Ovary (tissue), 10 donors: ENCODE measurements at places on chromosomes 13 and 19. TPM values are rescaled to one million over a fixed set of nuclear protein-coding genes. Genes with fewer than 3 reads are reported as not detected.

DNA sequence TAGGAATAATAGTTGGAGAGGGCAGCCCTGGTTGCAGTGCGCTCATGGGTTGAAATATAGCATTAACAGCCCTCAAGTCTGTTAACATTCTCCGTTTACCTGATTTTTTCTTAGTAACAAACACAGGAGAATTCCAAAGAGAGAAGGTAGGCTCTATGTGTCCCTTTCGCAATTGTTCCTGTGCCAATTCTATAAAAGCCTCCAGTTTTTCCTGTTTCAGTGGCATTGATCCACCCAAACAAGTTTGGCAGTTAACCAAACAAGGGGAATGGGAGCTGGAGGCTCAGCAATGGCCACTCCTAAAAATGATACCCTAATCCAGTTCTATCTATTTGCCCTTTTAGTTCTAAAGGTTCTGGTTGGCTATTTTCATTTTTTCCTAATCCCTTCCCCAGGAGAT lies 151.6 kb downstream of the ZNF486 start:
- no peaks in the 10 kb centered on the region for H3K27me3 ChIP-seq
- H3K36me3 ChIP-seq, result no peaks in the 10 kb centered on the region
- H3K27ac ChIP-seq, result no peak overlapping the region

The CGB7 gene
- not detected for total RNA-seq

DNA sequence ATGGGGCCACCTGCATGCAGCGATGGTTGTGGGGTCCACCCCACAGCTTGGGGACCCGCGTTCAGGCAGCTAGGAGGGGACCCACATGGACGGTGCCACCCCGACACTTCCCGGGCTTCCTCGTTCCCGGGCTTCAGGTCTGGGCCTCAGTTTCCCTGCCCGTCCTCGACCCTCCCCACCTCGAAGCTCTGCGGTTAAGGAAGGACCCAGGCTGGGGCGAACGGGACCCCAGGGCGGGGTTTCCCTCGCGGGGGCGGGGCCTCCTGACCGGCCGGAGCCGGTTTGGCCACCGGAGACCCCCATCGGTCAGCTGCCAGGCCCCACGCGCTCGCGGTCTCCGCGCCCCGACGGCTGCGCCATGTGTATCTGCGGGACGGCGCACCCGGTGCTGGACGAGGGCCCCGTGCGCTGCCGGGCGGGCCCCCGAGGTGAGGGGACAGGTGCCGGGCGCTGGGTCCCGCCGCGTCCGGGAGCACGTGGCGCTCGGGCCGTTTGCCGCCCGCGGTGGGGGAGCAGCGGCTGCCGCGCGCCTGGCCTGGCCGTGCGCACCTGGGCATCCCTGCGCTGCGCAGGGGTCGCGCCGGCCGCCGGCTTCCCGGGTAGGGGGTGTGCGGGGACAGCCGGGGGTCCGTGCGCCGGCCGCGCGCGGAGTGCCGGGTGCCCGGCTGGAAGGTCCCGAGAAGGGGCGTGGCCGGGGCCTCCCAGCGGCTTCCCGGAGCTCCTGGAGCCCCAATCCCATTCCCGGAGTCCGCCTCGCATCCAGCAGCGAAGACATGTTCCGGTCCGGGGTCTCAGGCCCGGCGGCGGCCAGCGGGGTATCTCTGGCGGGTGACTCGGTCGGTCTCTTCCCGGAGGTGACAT lies 4.2 kb downstream of the ARHGAP45 start:
- no peaks in the 10 kb centered on the region for H3K36me3 ChIP-seq
- no peak overlapping the region for H3K4me3 ChIP-seq
- no peak for DNase-seq
- peaks cover 20% of the 10 kb centered on the region for H3K27me3 ChIP-seq
- no peak overlapping the region for H3K27ac ChIP-seq

DNA sequence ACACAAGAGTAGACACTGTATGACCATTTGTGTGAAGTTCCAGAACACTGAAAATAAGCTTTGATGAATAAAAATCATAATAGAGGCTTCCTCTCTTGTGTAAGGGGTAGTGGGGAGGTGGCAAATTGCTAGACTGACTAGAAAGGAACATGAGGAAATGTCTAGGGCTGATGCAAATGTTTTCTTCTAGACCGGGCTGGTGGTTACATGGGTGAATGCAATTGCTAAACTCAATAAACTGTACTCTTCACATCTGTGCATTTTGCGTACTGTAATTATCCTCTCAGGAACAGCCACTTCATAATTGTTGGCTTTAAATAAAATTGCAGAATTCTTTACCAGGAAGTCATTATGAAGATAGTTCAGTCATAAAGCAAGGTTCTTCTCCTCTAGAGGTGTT lies 5.2 kb upstream of the KBTBD7 start:
- no peak for DNase-seq
- no peaks in the 10 kb centered on the region for H3K27me3 ChIP-seq
- H3K4me1 ChIP-seq, result no peaks in the 10 kb centered on the region
- no peak overlapping the region for H3K4me3 ChIP-seq

DNA sequence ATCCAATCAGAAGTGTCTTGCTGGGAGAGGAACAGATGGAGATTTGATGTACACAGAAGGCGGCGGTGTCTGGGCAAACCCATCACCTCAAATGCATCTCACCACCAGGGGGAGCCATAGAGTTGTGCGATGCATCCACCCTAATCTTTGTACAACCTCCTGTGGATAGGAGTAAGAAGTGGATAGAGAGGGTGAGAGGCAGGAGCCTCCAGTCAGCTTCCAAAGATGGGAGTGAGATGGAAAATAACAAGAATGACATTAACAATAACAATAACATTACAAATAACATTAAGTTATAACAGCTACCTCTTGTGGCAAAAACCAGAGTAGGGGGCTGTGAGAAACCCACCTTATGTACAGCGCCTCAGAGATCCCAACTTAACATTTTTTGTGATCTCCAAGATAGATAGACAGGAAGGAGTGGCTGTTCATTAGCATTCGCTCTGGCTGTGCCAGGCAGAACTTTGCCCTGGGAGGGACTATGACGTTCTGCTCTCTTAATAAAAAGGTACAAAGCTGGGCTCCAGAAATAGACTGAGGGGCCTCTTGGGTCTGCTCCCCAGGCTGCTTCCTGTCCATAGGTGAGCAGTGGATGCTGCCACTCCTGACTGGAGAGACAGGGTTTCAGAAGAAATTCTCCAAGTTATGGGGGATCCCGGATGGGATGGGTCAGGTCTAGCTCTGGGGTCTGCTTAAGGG lies 5.2 kb upstream of the CEACAM18 start:
- H3K4me3 ChIP-seq, result no peak overlapping the region
- no peaks in the 10 kb centered on the region for H3K4me1 ChIP-seq
- no peak overlapping the region for H3K27ac ChIP-seq
- DNase-seq, result peak; percentile 73
- H3K27me3 ChIP-seq, result no peaks in the 10 kb centered on the region
- H3K36me3 ChIP-seq, result no peaks in the 10 kb centered on the region

DNA sequence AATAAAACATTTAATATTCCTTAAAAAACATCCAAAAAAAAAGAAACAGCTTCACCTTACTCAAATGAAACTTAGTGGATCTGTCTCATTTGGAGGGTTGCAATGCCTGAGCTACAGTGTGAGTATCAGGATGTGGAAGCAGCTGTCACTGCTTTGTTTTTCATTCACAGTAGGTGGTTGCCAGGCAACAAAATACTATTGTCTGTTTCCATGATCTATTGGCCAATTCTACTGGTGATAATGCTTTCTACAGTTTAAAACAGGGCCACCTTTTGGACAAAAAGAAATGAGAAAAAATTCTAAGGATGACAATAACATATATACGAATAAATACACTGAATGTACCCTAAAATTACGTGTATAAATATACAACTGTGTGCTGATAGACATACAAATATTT lies 3.0 kb downstream of the ENOX1 start:
- no peak overlapping the region for H3K4me3 ChIP-seq
- H3K27ac ChIP-seq, result no peak overlapping the region
- no peaks in the 10 kb centered on the region for H3K4me1 ChIP-seq
- H3K27me3 ChIP-seq, result no peaks in the 10 kb centered on the region
- DNase-seq, result no peak
- H3K36me3 ChIP-seq, result no peaks in the 10 kb centered on the region

DNA sequence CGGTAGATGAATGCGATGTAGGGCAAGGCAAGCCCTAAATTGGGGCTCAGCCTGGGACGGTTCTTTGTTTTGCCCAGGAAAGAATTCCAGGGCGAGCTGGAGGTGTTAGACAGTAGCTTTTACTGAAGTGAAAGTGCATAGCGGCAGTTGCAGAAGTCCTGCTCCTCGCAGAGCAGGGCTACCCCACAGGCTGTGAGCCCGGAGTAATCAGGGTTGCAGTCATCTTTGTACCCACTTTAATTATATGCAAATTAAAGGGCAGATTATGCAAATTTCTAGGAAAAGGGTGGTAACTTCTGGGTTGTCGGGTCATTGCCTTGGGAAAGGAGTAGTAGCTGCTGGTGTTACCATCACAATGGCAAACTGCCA lies 30.5 kb downstream of the VAV1 start:
- no peaks in the 10 kb centered on the region for H3K27me3 ChIP-seq
- H3K4me3 ChIP-seq, result no peak overlapping the region
- DNase-seq, result no peak
- no peaks in the 10 kb centered on the region for H3K36me3 ChIP-seq

DNA sequence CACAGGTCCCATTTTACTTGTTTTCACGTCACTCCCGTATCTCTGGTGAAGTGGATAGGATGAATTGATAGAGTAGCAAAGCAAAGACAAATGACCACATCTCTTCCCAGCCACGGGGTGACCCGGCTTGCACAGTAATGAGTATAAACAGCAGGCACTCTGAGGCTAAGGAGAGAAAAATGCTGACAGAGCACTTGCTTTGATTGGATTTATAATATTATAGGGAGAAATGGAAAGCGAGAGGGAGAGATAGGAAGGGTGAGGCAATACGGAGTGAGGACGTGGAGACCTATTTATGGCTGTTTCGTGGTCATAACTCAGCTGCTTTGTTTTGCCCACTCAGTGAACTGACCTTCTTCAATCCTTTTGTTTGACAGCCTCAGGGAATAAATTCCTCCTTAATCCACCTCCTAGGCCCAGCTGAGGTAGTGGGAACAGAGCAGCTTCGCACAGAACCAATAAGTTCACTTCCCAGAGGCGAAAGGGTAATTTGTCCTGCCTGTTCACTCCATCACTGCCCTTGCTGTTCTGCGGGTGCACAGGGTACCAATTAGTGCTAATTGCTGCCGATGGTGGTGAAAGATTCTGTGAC lies 68.6 kb downstream of the ERCC5 start:
- DNase-seq, result no peak
- no peak overlapping the region for H3K27ac ChIP-seq
- no peaks in the 10 kb centered on the region for H3K4me1 ChIP-seq
- no peaks in the 10 kb centered on the region for H3K27me3 ChIP-seq

The CYP2A6 gene
- 1.4 TPM for total RNA-seq

The GJA3 gene
- total RNA-seq, result 0.12 TPM

GRCh38 chr13:80400865-80401426 lies 60.0 kb upstream of the SPRY2 start:
- no peaks in the 10 kb centered on the region for H3K36me3 ChIP-seq
- DNase-seq, result no peak
- H3K27ac ChIP-seq, result no peak overlapping the region
- H3K27me3 ChIP-seq, result no peaks in the 10 kb centered on the region

- H3K36me3 ChIP-seq, result no peaks in the 10 kb centered on the region
- peaks cover 13% of the 10 kb centered on the region for H3K4me1 ChIP-seq
- H3K27me3 ChIP-seq, result no peaks in the 10 kb centered on the region
- peak overlapping the region; percentile 99 for H3K4me3 ChIP-seq
- peak overlapping the region; percentile 100 for H3K27ac ChIP-seq
Measured at GRCh38 chr19:38848299-38849146, 1.3 kb downstream of the HNRNPL start.

- peak overlapping the region; percentile 18 for H3K27ac ChIP-seq
- H3K4me3 ChIP-seq, result peak overlapping the region; percentile 79
- H3K4me1 ChIP-seq, result peaks cover 14% of the 10 kb centered on the region
- H3K27me3 ChIP-seq, result no peaks in the 10 kb centered on the region
- peak; percentile 85 for DNase-seq
Measured at GRCh38 chr19:1864480-1865171, 1.2 kb upstream of the KLF16 start.

DNA sequence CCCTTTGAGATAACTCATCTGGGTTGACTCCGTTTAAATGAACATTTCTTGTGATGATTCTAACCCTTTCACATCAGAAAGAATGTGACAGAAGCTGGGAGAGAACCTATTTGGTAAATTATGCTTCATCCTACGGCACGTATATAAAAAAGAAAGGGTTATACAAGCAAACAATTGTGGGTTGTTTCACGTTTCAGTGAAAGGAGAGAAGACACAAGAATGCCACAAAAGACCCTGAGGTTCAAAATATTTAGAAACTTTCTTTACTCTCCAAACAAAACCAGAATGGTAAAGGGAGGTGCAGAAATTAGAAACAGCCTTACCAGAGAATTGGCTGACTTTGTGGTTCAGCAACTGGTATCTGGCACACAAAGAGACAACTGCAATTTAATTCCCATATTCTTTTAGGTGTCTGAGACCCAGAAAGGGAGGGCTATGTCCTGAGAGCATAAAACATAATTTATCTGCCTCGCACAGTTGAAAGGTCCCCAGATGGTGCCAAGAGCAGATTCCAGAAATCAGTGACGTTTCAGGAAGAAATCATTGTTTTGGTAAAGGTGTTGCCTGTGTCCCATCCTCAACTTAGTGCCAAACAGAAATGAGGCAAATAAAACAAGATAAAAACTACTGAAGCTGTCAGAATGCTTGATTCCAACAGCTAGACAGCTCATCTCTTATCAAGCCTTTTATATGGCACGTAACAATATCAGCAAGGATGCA lies 361.4 kb downstream of the EFNB2 start:
- no peaks in the 10 kb centered on the region for H3K27me3 ChIP-seq
- no peak overlapping the region for H3K27ac ChIP-seq
- DNase-seq, result no peak

DNA sequence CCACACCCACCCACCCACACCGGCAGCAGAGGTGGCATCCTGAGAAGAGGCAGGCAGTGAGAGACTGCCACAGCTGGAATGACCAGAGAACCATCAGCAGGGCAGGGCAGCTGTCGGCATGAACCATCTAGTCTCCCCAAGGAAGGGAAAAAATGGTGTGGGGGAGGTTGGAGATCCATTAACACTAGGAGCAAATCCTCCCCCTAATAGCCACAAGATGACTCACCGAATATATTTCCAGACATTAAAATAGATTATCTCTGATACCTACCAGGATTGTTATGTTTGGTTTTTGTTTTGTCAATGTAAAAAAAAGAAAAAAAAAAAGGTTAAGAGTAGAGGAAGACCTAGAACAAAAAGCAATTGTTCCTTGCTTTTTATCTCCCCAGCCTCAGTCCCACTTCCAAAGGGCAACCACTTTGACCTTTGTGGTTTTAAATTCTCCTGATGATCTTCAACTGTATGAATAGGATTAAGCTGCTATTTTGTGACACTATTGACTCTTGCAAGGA lies 34.2 kb downstream of the THSD1 start:
- no peaks in the 10 kb centered on the region for H3K36me3 ChIP-seq
- H3K4me1 ChIP-seq, result no peaks in the 10 kb centered on the region
- H3K4me3 ChIP-seq, result no peak overlapping the region
- H3K27ac ChIP-seq, result no peak overlapping the region
- no peaks in the 10 kb centered on the region for H3K27me3 ChIP-seq
- DNase-seq, result no peak

The PBX4 gene
- 3.3 TPM for total RNA-seq

The CAPN12 gene
- total RNA-seq, result 2.3 TPM

DNA sequence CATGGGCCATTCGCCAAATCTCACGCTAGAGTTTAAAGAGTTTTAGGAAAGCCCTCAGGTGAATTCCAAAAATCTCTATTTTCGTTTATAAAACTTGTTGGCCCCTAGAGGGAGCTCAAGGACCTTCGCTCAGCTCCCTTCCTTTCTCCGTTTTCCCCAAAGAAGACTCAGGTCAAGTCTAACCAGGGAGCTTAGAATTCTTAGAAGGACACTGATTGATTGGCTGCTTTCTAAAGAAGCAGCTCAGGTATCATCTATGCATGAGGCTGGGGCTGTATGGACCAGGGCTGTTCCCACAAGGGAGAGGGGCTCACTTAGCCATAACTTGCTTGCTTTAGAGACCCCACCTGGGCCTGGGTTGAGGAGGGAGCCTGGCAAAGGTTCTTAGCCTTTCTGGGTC lies 20.5 kb downstream of the DZIP1 start:
- DNase-seq, result no peak
- no peaks in the 10 kb centered on the region for H3K27me3 ChIP-seq
- H3K36me3 ChIP-seq, result no peaks in the 10 kb centered on the region
- no peaks in the 10 kb centered on the region for H3K4me1 ChIP-seq
